Activated effector memory CD4-positive, alpha-beta T cell treated with anti-CD3 and anti-CD28 coated beads, Interleukin-2, amount 50 U/mL, for 16 hours (primary cell): ENCODE measurements at places on chromosomes 2 and 18.

- no peak for DNase-seq
These were observed 21.4 kb upstream of the C1QL2 start for GRCh38 chr2:119179991-119180390.

DNA sequence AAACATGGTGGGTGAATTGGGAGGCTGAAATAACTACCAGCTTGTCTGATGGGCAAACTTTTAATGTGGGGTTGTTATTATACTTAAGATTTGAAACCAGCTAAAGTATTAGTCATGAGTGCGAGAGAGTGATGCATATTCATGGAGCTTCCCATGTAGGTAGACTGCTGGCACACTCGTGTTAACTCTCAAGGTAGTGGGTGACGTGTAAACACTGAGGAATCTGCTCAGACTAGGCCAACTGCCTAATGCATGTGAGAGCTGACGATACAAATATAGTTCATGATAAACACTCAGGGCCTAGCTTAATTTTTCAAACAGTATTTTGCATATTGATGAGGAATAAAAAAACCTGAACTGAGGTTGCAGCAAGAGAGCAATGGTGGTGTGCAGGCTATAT lies 1165.7 kb upstream of the PIK3C3 start:
- DNase-seq = no peak

- no peak for DNase-seq
These were observed 9.0 kb upstream of the LCT start for GRCh38 chr2:135845997-135846396.

DNA sequence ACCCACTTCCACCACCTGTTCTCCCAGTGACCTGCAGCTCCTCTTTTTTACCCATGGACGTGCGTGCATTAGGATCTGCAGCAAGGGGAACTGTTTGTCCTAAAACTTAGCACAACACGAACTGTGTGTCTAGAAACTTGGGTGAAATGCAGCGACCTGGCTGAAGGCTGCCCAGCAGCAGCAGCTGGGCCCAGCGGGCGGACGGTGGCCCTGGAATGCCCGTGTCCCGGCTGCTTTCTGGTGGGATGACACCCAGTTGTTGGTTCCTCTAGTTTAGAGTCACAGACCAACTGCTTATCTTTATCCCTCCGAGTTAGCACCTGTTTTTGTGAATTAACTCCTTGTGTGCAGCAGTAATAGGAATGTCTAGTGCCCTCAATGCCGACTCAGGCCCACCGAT lies 61.9 kb upstream of the PXDN start:
- DNase-seq = no peak

GRCh38 chr2:136645236-136645828 lies 120.0 kb upstream of the THSD7B start:
- DNase-seq = no peak

DNA sequence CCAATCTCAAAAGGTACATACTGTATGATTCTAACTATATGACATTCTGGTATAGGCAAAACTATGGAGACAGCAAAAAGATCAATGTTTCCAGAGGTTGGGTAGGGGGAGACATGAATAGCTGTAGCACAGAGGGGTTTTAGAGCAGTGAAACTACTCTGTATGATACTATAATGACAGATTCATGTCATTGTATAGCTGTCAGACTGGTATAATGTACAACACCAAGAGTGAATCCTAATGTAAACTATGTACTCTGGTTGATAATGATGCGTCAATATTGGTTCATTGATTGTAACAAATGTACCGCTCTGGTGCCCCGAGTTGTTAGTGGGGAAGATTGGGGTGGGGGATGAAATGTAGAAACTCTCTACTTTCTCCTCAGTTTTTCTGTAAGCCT lies 172.4 kb upstream of the SPOPL start:
- DNase-seq = no peak

GRCh38 chr2:46169467-46169866 lies 127.7 kb upstream of the EPAS1 start:
- no peak for DNase-seq

- DNase-seq = no peak
These were observed 3.5 kb downstream of the NBEAL1 start for GRCh38 chr2:203018181-203018580.

- no peak for DNase-seq
These were observed 3.7 kb downstream of the CDC42EP3 start for GRCh38 chr2:37667704-37668103.

DNA sequence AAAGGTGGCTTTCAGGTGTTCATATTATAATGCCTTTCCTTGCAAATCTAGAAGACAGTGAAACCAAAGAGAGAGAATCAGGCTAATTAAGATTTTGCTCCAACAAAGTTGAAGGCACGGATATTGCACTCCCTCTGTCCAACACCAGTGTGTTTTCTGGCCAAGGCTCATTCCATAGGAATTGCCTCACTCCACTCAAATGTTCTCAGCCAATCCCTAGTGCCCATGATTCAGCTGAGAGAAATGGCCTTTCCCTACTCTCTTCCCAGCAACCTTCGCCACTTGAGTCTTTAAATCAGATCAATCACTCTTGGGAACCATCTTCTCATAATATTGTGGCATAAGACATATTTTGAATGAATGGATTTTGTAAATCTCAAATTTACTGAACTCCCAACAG lies 768.2 kb upstream of the ACVR2A start:
- DNase-seq = no peak

GRCh38 chr18:23135550-23136325 lies 453 bp downstream of the CABLES1 start:
- peak; percentile 69 for DNase-seq

DNA sequence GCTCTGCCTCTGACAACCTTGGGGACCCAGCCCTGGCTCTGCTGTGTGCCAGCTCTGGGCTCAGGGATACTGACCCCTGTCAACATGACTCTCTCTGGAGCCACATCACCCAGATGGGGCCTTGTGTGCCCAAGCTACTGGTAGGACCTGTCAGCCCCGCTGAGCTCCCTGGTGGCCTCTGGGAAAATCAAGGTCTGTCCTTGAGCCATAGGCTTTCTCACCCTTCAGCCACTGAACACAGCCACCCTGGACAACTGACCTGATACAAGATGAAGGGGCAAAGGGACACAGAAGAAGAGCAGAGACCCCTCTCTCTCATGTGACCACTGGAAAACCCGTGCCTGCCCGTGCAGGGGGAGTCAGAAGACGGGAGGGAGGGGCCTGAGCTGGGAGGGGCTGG lies 7.8 kb downstream of the CCDC74A start:
- DNase-seq = no peak

DNA sequence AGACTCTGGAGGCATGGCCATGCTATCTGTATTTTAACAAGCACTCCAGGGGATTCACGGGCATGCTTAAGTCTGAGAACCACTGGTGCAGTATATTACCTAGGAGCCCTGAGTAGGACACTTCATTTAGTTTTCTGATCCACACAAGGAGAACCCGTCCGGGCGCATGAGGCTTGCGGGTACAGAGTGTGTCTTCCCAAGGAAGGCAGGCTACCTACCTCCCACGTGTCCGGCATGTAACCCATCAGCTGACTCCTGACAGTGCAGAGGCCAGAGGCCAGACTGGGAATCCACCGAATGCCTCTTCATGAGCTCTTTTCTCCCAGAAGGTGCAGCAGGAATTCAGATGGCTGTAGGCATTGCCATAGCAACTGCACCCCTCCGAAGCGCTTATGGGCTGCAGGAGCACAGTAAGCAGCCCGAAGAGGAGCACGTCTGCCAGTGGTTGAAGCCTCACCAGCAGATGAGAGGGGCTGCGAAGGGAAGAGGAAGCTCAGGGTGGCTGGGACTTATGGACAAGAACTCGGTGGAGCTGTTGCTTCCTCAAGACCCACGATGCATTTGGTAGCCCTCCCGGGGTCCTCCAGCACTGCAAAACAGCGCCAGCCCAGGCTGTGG lies 33.8 kb upstream of the DNMT3A start:
- DNase-seq = peak; percentile 58

DNA sequence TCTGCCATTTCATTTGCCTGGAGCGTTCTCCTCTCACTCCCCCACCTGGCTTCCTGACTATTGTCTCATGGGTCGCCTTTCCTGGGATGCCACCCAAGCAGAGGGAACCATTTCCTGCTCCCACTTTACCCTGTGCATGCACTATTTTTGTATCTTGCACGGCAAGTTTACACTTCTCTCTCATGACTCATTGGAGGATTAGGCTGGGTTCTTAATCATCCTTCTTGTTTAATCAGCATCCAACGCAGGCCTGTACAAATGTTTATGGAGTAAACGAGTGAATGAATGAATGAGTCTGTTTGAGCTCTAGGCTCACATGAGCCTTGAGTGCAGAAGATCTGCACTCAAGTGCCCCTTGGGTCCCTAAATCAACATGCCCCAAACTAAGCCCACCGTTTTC lies 3.8 kb upstream of the ARHGAP25 start:
- DNase-seq = no peak

GRCh38 chr18:13006531-13007247 lies 15.5 kb downstream of the CEP192 start:
- DNase-seq = no peak
